ENCODE measurements at places on chromosomes 11 and 22. TPM values are rescaled to one million over a fixed set of nuclear protein-coding genes. Genes with fewer than 3 reads are reported as not detected.
A peak's percentile ranks its signal among the peaks of the same experiment; 100 is the strongest.

GRCh38 chr11:797296-798092, 587 bp downstream of the SLC25A22 start:
- DNase-seq = peak; percentile 97

GRCh38 chr11:17561526-17561925, 14.5 kb downstream of the OTOG start:
- no peak for DNase-seq

The GRM5 gene
- 3.1 TPM for total RNA-seq

The DDI1 gene
- 0.72 TPM for total RNA-seq

DNA sequence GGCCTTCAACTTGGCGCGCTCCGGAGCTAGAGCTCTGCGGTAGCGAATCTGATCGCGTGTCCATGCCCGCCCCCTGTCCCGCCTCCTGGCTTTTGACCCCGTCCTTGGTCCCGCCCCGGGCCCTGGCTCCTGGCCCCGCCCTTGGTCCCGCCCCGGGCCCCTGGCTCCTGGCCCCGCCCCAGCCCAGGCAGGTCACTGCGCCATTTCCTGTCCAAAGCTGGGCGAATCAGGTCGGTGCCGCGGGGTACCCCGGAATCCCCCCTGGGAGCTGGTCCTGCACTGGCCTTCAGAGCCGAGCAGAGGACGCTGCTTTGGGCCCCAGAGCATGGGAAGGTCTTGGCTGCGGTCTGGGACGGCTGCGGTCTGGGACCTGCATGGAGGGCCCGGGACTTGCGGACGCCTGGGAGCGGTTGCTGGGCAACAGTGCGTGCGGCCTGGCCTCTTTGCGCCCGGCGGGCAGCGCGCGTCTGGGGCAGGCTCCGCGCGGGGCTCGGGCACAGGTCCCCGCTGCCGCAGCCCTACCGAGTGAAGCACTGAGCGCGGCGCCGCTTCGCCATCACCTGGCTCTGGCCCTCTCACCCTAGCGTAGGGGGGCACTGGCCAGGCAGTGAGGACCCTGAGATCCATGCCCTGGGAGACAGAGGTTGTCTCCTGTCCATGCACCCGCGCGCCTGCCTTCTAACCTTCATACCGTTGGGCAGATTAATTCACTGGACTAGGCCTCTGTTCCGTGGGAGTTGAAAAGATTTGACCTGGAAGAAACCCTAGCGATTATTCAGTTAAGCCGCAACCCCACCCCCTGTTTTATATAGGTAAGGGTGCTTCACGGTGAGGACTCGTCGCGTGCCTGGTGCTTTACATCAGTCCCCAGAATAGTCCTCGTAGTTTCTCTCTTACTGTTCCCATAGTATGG, at the start of gene TTC12:
Gene TTC12, plus strand, starts transcription at position 195 of the 913 bp plus-strand sequence. CDS start 1,675 bp downstream, outside the sequence.
- DNase-seq = peak; percentile 96

DNA sequence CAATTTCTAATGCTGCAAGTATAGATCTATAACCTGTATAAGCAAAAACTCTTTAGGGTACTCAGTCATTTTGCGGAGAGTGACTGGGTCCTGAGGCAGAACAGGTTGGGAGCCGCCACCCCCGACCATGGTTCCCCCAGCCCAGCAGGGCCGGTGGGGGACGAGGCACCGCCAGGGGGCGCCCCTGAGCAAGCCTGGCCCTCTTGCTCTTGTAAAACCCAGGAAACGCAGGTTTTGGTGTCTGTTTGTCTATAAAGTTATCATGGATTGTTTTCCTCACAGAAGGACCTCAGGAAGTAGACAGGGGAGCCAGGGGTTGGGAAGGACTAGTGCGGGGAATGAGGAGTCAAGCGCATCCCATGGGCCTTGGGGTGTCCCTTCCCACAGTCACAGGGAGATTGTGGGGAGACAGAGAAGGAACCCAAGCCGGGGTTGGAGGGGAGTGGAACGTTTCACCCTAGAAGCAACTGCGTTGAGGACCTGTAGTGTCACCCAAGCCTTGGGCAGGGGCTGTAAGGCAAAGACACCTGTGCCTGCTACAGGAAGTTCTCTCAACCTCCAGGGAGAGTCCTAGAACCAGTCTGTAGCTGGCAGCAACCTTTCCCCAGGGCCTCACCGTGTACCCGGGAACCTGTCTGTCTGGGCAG, 26.4 kb downstream of the KCTD17 start:
- DNase-seq = peak; percentile 27

The SLC22A12 gene
- 2.4 TPM for total RNA-seq

DNA sequence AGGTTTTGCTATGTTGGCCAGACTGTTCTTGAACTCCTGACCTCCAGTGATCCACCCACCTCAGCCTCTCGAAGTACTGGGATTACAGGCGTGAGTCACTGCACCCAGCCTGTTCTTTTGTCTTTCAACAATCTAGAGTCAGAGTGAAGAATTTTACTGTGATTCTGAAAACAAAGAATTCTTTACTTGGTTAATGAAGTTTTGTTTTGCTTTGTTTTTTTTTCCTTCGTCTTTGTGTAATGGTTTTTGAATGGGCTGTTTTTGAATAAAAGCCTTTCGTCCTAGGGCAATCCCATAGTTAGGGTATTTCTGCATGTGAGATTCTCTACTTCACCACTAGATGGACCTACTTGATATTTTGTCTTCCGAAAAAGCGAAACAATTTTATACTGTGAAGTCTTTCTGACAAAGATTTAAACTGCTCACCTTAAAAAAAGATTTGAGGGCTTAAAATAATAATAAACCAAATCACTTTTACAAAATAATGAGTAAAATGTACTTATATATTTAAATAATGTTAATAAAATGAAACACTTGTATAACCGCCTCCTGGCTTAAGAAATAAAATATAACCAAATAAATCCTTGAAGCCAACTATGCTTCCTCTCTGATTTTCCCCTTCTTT, 43.4 kb upstream of the SC5D start:
- DNase-seq = peak; percentile 52

GRCh38 chr11:70525006-70525405, 126.7 kb downstream of the CTTN start:
- no peak for DNase-seq

Data from umbilical cord (tissue), 2 donors.